Colonic mucosa (tissue), 4 donors: ENCODE measurements at places on chromosomes 1 and 21. TPM values are rescaled to one million over a fixed set of nuclear protein-coding genes. Genes with fewer than 3 reads are reported as not detected.

- H3K4me3 ChIP-seq = no peak overlapping the region
- H3K36me3 ChIP-seq = no peaks in the 10 kb centered on the region
- H3K27me3 ChIP-seq = no peaks in the 10 kb centered on the region
- DNase-seq = no peak
- H3K4me1 ChIP-seq = no peaks in the 10 kb centered on the region
Measured at GRCh38 chr1:27400082-27400962, 7.9 kb downstream of the GPR3 start.

DNA sequence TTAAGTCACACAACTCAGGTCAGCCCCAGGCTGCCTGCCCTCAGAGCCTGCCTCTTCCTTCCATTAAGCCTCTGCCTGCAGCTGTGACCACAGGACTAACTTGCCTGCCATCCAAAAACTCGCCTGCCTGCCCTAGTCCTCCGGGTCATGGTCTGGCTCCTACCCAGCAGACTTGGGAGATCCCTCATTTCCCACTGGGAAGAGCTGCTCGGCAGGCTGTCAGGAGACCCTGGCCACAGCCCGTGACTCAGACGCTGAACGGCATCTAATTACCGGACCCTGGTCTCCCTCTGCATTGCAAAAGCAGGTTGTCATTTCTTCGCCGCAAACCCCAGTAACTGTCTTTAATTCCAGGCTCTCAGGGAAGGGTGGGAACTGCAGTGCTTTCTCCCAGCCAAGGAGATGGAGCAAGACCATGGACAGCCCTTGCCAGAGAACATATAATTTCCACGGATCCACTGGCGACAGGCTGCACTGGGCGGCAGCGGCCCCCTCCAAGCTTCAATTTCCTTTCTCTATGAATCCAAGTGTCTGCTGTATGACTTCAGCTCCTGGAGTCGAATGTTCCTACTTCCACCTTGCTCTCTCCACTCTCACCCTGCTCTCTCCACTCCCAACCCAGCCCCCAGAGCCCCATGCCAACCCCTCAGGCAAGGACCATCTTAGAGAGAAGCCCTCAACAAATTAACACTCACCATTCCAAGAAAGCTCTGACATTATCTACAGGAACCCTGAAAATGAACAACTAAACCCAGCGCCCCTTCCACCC lies 20.4 kb downstream of the OLFML2B start:
- no peak for DNase-seq
- peak overlapping the region; percentile 12 for H3K27ac ChIP-seq
- H3K36me3 ChIP-seq = no peaks in the 10 kb centered on the region
- no peaks in the 10 kb centered on the region for H3K27me3 ChIP-seq
- H3K4me1 ChIP-seq = no peaks in the 10 kb centered on the region

ADAMTS1 gene
- total RNA-seq = 26.8 TPM

DNA sequence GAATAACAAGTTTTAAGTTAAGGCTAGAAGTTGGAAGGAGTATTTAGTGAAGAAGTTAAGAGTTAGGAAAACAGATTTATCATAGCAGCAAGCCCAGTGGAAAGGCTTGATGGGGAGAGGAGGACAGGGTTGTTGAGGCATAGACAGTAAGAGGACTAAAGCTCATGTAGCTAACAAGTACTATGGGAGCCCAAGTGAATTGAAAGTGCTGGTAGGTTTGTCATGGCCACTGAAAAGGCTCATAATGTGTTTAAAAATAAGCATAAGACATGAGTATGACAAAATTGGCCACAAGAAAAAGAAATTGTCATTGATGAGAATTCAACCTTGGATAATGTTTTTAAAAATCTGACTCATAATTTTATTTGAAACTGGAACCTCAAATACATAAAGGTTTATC lies 49.2 kb upstream of the CRB1 start:
- H3K4me1 ChIP-seq = no peaks in the 10 kb centered on the region
- H3K27me3 ChIP-seq = no peaks in the 10 kb centered on the region
- H3K36me3 ChIP-seq = no peaks in the 10 kb centered on the region
- no peak overlapping the region for H3K4me3 ChIP-seq
- no peak for DNase-seq

CAMK2N1 gene
- total RNA-seq = 182 TPM
